ENCODE measurements at places on chromosomes 11 and 22. TPM values are rescaled to one million over a fixed set of nuclear protein-coding genes. Genes with fewer than 3 reads are reported as not detected.

ADM2 gene
- not detected for total RNA-seq

DNA sequence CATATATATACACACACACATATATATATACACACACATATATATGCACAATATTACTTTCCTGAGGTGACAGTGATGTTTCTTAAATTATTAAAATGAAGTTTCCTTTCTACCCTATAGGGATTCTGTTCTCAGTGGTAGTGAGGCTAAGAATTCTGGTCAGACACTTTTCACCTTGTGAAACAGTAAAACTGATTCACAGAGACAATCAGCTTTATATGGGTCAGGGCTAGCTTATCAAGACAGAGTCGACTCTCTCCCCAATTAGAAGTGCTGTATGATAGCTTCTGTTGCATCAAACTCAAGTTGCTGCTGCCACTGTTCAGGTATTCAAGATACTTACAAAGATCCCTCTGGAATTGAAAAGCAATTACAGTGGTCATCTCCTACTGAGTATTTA is 68.4 kb downstream of the ZBTB44 start:
- no peak for DNase-seq

DNA sequence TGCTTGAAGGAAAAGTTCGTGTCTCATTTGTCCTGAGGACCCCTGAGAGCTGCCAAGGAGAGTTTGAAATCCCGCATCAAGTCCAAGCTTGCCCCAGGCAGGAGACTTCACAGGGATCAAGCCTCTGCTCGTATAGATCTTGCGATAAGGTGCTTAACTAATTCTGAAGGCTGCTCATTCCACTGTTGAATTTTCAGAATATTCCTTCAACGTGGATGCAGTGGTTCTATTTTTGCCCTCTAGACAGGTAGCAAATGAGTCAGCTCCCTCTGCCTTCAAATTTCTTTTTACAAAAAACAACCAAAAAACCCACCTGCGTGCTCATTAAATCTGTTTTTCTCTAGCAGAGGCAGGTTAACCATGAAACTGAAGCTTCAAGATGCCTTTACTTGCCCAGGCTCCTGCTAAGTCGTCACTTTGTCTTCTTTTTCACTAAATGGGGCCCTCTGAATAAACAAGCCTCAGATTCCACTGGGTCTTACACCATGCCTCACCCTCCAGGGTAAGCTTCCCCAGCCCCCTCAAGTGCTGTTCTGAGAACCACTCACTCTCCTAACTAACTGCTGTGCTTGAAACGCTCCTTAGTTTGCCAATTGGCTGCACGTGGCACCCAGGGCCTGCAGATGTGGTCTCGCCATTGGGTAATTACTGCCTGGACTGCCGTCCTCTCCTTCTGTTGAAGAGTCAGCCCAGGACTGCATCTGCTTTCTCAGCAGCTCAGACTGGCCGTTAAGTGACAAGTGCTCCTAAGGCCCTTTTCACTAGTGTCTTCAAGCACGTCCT is 105.0 kb downstream of the TRPC6 start:
- no peak for DNase-seq

DNA sequence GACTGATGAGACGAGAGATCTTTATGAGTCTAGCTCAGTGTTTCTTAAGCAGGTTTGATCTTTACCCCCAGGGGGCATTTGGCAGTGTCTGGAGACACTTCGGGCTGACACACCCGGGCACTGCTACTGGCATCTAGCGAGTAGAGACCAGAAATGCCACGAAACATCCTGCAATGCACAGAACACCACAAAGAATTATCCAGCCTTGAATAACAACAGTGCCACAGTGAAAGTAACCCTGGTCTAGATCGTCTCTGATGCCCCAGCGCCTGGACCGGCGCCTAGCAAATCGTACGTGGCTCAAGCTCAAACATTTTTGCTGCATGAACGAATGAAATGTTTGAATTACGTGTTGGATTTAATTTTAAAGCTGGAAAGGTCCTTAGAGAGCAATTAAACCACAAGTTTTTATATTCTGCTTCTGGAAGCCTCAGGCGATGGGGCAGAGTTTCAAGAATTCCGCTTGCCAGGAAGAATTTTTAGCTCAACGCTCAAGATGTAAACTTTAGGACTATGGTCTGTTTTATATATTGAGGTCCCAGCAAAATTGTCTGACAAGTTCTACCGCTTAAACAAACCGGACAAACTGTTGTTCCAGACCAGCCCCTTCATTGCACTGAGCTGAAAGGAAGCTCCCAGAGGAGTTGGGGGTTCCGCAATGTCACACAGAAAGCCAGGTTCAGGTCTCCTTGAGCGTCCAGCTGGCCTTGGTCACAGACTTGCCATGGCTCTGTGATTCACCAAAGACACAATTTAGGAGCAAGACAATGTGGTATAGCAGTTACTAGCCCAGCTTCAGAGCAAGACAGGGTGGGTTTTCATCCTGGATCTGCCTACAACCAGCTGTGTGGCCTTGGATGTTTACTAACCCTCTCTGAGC is 44.2 kb upstream of the SMTN start:
- DNase-seq = no peak

BTBD18 gene
- total RNA-seq = not detected

GRCh38 chr22:45709866-45710265 is 38.2 kb downstream of the ATXN10 start:
- no peak for DNase-seq

PAMR1 gene
- total RNA-seq = 5.4 TPM

- DNase-seq = no peak
These were observed 1552.7 kb upstream of the TENM4 start for GRCh38 chr11:80993536-80993935.

DNA sequence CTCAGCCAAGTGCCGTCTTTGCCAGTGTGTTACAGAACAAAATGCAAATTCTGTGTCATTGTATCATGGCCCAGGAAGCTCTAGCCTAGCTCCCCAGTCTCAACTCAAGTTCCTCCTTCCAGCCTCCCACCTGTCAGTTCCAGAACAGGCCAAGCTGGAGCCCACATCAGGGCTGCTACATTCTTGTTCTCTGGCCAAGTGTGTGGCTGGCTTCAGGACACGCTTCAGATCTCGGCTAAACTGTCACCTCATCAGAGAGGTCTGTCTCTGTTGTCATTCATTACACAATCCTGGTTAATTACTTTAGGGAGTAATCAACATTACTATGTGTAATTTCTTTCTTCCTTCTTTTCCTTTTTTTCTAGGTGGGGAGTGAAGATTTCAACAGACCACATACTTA is 347.0 kb upstream of the SYN3 start:
- DNase-seq = peak; percentile 43

DNA sequence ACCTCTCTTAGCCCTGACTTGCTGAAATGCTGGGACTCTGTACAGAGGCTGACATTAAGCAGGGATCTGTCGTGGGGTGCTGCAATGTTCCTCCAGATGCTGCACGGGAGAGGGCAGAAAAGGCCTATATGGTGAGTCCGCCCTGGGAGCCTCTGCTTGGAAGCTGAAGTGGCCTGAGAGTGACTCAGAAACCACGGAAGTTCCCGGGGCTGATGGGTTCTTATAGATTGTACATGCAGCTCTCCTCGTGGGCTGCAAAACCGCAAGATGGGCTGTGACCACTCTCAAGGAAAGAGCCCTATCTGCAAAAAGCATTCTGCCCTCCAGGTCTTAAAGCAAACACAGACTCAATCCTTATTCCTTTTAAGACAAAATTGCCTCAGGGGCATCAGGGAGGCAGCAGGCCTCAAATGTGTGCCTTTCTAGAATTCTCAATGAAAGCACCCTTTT is 5.8 kb upstream of the SLC43A3 start:
- DNase-seq = no peak

KIF18A gene
- total RNA-seq = not detected

DNA sequence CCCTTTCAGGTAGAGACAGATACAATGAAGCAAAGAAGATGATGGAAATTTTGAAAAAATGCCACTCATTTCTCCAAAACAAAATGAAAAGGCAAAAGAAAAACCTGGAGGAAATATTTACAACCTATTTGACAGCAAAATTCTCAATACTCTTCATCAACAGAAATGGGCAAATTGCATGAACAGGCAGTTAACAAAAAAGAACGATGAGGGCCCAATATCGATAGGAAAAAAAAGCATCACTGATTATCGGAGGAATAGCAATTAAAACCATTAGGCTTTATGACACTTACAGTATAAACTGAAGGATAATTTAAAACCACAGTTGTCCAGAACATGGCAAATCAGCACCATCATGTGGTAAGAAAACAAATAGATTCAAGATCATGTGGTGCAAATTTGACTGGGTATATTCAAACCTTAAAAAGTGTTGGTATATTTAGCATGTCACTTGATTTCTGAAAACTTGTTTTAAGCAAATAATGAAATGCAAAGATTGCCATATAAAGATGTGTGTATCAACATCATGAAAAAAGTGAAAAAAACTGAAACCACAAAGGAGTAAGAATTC is 222.9 kb downstream of the BRD1 start:
- DNase-seq = no peak

DNA sequence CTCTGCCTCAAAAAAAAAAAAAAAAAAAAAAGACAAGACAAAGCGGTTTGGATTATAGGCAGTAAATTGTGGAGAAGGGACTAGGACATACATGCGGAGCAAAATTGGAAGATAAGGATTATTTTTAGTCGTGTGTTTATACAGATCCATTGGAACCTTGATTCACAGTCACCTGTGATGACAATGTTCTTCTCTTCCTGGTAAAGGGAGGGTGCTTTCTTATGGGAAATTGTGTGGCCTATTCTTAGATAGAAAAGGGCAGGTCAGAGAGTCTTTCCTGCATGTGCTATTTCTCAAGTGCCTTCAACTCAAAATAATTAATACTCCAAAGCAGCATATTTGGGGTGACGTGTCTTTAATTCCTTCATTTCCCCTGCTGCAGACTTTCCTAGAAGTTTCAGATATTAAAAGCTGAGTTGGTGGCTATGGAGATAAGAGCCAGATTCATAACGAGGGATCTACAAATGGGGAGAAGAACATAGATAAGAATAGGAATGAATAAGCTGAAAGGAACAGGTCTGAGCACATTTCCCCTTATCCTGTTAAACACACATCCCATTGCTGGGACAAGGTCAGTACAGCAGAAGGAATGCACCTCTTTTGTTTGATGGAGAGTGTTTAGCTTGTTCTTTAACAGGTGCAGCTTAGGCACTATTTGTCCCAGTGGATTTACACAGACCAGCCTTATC is 22.5 kb downstream of the GSTT2B start:
- DNase-seq = no peak

SLC22A12 gene
- not detected for total RNA-seq

DNA sequence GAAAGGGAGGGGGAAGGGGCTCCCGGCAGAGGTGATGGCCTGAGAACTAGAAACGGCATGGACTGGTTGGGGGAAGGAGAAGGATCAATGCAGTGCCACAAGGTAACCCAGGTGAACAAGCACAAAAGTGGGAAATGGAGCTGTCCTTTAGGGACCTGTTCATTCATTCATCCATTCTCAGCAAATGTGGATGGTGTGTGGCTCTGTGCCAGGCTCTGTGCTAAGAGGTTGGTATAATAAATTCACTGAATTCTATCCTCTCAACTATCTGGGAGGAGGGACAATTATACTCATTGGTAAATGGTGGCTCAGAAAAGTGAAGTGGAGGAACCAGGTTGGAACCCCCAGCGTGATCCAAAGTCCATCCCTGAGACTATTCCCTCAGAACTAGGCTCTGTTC is 18.6 kb upstream of the ARAP1 start:
- DNase-seq = no peak

CBX6 gene
- 53.5 TPM for total RNA-seq

GRCh38 chr11:12927886-12928285 is 81.2 kb upstream of the RASSF10 start:
- no peak for DNase-seq

ST14 gene
- 0.37 TPM for total RNA-seq

CRYBB3 gene
- 0.37 TPM for total RNA-seq

DNA sequence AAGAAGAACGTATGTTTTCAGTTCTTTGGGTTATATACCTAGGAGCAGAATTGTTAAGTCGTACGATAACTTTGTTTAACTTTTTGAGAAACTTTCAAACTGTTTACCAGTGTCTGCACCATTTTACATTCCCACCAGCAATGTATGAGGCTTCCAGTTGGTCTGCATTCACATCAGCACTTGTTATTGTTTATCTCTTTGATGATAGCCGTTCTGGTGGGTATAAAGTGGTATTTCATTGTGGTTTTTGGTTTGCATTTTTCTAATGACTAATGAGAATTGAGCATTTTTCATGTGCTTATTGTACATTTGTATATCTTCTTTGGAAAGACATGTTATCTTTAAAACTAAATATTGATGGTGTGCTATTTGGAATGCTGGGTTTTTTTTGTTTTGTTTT is 59.8 kb downstream of the KDM2A start:
- no peak for DNase-seq

- DNase-seq = peak; percentile 48
These were observed 627 bp downstream of the ASCL2 start for GRCh38 chr11:2269601-2270321.

DNA sequence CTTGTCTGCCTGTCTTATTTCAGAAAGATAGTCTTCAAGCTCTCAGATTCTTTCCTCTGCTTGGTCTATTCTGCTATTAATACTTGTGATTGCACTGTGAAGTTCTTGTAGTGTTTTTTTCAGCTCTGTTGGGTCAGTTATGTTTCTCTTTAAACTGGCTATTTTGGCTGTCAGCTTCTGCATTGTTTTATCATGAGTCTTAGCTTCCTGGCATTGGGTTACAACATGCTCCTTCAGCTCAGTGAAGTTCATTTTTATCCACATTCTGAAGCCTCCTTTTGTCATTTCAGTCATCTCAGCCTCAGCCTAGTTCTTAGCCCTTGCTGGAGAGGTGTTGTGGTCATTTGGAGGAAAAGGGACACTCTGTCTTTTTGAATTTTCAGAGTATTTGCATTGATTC is 15.5 kb upstream of the DEPDC7 start:
- DNase-seq = no peak

- DNase-seq = no peak
These were observed 874.4 kb upstream of the TENM4 start for GRCh38 chr11:80315200-80315599.

DNA sequence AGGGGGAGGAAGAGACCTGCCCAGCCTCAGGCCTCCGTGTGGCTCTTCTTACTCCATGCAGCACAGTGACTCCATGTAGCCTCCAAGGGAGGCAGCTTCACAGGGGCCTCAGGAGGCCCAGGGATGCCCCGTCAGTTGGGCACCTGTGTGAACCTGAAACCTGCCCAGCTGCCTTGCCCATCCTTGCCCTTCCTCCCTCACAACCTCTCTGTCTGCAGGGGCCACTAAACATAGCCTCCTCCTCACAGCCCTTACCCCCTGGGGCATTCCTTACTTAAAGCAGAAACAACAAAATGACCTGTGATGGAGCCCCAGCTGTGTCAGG is 7.1 kb downstream of the LRRC32 start:
- DNase-seq = no peak

SCN2B gene
- 7.6 TPM for total RNA-seq

DNA sequence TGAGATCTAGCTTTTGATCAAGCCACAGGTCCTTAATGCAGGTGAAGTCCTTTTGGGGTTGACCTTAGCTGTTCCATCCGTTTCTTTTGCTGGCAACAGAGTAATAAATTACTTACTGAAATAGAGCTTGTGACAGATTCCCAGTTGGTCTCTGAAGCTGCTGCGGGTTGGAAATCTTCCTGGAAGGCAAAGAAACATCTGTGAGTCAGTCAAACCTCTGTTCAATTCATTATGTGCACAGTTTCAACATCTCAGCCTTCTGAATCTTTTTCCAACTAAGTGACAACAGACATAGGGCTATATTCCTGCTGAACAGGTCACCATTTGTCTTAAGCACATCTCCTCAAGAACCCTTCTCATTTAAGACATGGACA is 88.9 kb upstream of the DDI1 start:
- no peak for DNase-seq

QSER1 gene
- 23.9 TPM for total RNA-seq

KRTAP5-2 gene
- not detected for total RNA-seq
